ENCODE measurements at places on chromosomes 7 and 10. TPM values are rescaled to one million over a fixed set of nuclear protein-coding genes. Genes with fewer than 3 reads are reported as not detected.

DNA sequence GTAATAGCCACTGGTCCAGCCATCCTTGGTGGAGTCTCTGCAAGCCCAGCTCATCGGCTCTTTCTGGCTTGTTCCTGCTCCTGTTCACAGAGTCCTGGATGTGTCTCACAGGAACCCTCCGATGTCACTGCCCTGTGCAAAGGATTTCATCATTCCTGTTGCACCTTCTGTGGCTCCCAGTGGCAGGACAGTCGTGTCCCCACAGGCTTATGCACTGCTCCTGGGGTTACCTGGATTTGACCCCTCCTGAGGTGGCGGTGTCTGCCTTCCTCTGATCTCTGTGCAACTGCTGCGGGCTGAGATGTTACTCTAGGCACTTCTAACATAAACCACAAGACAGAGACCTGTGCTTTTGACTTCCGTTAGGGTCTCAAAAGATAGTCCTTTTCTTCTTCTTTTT is 30.6 kb downstream of the APBB1IP start:
- no peak for DNase-seq
- H3K4me1 ChIP-seq: no peaks in the 10 kb centered on the region
- H3K27me3 ChIP-seq: no peaks in the 10 kb centered on the region

- no peak overlapping the region for H3K4me3 ChIP-seq
- H3K36me3 ChIP-seq: peaks cover 85% of the 10 kb centered on the region
- no peaks in the 10 kb centered on the region for H3K27me3 ChIP-seq
- DNase-seq: no peak
- H3K27ac ChIP-seq: no peak overlapping the region
These were observed 24.1 kb downstream of the CAMK2G start for GRCh38 chr10:73850211-73850610.

DNA sequence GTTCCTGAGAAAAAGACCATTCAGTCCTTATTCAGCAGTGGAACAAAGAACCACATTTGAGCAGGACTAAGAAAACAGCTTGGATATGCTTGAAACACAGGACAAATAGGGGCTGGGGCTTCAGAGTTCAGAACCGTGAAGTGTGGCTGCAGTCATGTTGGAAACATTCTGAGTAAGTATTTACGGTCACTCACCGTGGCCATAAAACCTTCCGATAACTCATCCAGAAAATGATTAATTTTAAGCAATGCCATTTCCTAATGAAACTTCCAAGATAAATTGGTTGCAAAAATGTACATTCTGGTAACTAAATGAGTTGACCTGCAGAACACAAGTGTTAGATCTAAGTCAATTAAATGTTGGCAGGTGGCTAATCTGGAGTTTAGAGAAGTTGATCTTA is 279.2 kb downstream of the CXCL12 start:
- no peaks in the 10 kb centered on the region for H3K36me3 ChIP-seq
- no peak overlapping the region for H3K4me3 ChIP-seq
- no peak for DNase-seq
- H3K27me3 ChIP-seq: no peaks in the 10 kb centered on the region
- H3K27ac ChIP-seq: no peak overlapping the region

GRCh38 chr7:2521952-2522591 is 2.5 kb downstream of the LFNG start:
- no peaks in the 10 kb centered on the region for H3K36me3 ChIP-seq
- no peaks in the 10 kb centered on the region for H3K27me3 ChIP-seq
- DNase-seq: peak; percentile 32

- no peaks in the 10 kb centered on the region for H3K27me3 ChIP-seq
- H3K4me3 ChIP-seq: no peak overlapping the region
- no peak for DNase-seq
These were observed 9.3 kb upstream of the ZC3HAV1L start for GRCh38 chr7:139044813-139045794.

AIFM2 gene
- total RNA-seq: 39.0 TPM
